NCI-H2081 (cell line): ENCODE measurements at places on chromosomes 7 and 10.

DNA sequence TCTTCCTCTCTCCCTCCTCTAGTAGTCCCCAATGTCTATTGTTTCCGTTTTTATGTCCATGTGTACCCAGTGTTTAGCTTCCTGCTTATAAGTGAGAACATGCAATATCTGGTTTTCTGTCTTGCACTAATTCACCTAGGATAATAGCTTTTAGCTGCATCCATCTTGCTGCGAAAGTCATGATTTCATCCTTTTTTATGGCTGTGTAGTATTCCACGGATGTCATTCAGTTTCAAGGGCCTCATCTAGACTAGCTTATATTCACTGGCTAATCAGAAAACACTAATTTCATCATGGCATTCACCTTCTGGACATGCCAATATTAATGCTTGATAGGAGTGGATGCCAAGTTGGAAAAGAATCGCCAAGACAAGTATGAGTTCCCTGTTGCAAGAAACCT is 619.6 kb upstream of the AUTS2 start:
- DNase-seq: no peak

- peak; percentile 31 for DNase-seq
Observed at GRCh38 chr7:88111140-88111743, 108.6 kb downstream of the SRI start.

DNA sequence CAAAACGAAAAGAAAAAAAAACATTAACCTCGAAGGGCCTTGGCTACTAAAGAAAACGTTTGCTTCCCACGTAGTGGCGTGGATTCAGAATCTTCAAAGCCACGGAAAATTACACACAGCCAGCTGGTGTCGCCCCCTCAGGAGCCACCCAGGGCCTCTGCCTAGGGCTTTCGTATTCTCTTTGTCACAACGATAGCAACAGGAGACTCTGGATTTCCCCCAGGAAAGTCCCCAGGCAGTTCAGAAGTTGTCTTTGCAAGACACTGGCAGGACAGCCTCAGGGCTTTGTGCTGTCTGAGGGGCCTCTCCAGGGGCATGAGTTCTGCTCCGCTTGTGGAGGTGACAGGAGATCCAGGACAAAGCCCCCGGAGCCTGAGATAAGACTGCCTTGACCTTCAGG is 150.2 kb upstream of the INSYN2A start:
- no peak for DNase-seq

- peak; percentile 93 for DNase-seq
Observed at GRCh38 chr10:102743588-102744373, at the start of gene WBP1L. WBP1L (plus strand) TSS chr10:102743948; CDS start chr10:102744054, 106 bp downstream.
